ENCODE measurements at places on chromosomes 12 and 14.

DNA sequence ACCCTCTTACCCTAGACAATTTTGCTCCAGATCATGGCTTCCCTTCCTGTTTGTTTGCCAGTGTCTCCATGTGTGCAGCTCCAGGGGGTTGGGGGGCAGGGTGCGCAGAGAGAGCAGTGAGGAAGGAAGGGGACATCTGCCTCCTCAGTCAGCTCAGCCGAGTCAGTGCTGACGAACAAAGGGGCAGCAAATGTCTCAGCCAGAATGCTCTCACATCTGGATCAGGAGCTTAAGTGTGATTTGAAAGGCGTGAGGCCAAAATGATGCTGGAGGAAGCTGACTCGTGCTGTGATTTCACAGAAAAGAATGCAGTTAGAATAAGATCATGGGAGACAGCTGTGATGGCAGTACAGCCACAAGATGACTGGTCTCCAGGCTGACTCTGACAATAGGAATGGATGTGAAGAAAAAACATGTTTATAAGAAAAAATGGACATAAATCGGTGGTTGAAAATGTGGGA, 27.1 kb upstream of the CDK17 start:
- H3K4me3 ChIP-seq: no peak overlapping the region
- H3K27ac ChIP-seq: peak overlapping the region; percentile 78
- peak; percentile 96 for DNase-seq

GRCh38 chr14:22554498-22555383, 34.3 kb downstream of the DAD1 start:
- peak overlapping the region; percentile 31 for H3K27ac ChIP-seq
- peaks cover 19% of the 10 kb centered on the region for H3K4me1 ChIP-seq
- H3K27me3 ChIP-seq: no peaks in the 10 kb centered on the region
- no peaks in the 10 kb centered on the region for H3K36me3 ChIP-seq

DNA sequence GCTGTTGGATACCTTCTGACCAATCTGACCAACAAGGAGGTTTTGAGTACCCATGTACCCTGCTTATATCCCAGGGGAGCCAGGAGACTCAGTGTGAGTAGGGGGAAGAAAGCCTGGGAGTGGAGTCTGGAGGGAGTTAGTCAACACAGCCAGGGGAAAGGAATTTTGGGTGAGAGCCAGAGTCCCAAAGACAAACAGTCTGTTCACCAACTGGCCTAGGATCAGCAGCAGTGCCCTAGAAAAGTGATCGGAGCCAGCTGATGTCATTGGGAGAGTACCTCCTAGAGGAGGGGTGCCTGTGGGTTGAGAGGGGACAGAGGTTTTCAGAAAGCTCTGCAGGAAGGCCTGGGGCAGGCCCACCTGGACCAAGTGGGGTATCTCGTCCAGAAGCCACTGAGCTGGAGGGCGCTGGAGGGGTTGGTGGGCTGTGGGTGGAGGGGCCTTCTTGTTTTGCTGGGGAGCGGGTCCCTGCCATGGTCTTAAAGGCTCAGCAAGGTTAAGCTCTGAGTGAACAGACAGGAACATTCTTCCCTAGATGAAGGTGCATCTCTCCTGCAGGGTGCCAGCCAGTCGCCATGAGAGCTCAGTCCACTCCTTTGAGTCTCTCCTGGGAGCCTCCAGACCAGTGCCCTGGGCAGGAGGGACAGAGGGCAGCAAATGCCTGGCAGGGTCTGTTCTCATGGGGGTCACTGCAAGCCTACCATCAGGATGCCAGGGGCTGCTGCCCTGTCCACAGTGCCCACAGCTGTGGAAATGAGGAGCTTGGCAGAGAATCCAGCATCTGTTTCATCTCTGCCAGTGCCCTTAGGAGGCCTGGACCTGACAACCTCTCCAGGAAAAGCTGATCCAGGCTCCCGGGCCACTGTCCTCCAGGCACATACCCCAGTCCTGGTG, 63.6 kb downstream of the CHGA start:
- peaks cover 4% of the 10 kb centered on the region for H3K4me1 ChIP-seq
- H3K27me3 ChIP-seq: no peaks in the 10 kb centered on the region
- H3K4me3 ChIP-seq: no peak overlapping the region
- peak; percentile 87 for DNase-seq
- H3K36me3 ChIP-seq: no peaks in the 10 kb centered on the region
- H3K27ac ChIP-seq: peak overlapping the region; percentile 79

DNA sequence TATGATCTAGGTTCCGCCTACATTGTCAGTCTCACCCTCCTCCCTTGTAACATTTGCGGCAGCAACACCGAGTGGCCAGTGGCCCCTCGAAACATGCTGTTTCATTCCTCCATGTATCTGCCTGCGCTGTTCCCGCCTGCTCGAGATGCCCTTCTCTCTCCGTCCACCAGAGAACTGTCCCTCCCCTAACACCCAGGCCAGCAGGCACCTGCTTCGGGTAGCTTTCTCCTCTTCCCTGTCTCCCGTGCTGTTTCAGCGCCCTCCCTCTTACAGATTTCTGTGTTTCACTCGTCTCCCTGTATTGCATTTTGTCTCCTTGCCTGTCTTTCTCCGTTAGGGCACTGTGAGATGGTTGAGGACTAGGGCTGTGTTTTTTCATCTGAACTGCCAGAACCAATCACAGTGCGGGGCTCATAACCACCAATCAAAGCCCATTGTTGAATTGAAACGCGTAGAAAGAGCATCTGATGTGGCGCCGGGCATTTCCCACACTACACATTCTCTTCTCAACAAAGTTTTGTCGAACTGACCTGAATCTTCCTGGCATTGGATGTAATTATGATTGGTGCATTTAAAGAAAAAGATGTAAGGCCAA, 40.9 kb upstream of the ELK3 start:
- H3K4me3 ChIP-seq: no peak overlapping the region
- H3K4me1 ChIP-seq: no peaks in the 10 kb centered on the region
- no peak overlapping the region for H3K27ac ChIP-seq
- DNase-seq: no peak
- no peaks in the 10 kb centered on the region for H3K36me3 ChIP-seq

GRCh38 chr14:94974422-94974821, 182.9 kb downstream of the DICER1 start:
- H3K4me1 ChIP-seq: no peaks in the 10 kb centered on the region
- DNase-seq: no peak
- H3K4me3 ChIP-seq: no peak overlapping the region
- no peaks in the 10 kb centered on the region for H3K36me3 ChIP-seq
- H3K27ac ChIP-seq: no peak overlapping the region
- no peaks in the 10 kb centered on the region for H3K27me3 ChIP-seq

DNA sequence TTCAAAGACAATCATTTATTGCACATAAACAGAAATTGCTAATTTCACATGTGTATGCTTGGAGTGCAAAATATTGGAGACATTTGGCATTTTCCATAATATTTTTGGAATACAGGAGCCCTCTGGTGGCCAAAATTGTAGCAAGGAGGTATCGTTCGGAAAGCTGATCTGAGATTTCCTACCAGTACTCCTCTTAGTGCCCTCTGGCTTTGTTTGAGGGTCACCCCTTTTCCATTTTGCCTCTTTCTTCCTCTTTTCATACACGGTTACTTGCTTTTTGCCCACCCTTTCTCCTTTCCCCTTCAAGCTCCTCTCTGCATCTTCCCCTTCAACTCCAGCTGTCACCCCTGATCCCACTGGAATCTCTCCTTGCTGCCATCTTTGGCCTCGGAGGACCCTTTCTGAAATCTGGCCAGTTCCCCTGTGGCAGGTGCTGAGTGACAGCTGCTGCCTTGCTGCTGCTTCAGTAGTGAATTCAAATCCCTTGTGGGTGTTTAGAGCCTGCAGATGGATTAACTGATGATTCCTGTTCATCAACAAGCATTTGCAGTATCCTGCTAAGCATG, 164.6 kb upstream of the PARP11 start:
- DNase-seq: peak; percentile 83
- no peak overlapping the region for H3K4me3 ChIP-seq
- H3K27ac ChIP-seq: no peak overlapping the region
- H3K4me1 ChIP-seq: peaks cover 7% of the 10 kb centered on the region
- H3K36me3 ChIP-seq: no peaks in the 10 kb centered on the region

DNA sequence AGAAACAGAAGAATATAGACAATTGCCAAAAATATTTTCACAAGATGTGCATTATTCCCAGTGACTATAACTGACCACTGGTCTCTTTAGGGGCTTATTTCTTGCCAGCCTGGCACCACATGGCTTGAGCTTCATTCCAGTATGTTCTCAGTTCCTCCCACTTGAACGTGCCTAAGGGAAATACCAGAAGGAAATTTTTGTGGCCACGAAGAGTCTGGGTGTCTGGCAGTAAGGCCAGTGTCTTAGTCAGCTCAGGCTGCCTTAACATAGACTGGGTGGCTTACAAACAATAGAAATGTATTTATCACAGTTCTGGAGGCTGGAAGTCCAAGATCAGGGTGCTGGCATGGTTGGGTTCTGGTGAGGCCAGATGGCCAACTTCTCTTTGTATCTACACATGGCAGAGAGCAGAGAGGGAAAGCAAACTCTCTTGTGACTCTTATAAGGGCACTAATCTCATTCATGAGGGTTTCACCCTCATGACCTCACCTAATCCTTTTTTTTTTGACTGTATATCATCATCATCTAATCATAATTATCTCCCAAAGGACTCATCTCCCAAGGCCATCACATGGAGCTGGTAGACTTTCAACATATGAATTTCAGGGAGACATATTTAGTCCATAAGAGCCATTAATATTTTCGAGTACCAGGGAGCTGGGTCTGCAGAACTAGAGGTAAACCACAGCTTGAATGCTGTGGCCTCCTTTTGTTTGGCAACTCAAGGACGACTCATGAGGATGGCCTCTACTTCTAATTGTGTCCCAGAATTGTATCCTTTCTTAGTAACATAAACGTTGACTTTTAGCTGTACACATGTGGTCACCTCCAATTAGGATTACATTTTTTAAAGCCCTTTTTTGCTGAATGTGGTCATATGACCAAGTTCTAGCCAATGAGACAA, 5.1 kb upstream of the SMOC1 start:
- H3K4me3 ChIP-seq: no peak overlapping the region
- H3K27ac ChIP-seq: no peak overlapping the region

- DNase-seq: no peak
- no peaks in the 10 kb centered on the region for H3K36me3 ChIP-seq
- H3K4me1 ChIP-seq: peaks cover 24% of the 10 kb centered on the region
- peaks cover 18% of the 10 kb centered on the region for H3K27me3 ChIP-seq
- H3K4me3 ChIP-seq: no peak overlapping the region
- H3K27ac ChIP-seq: no peak overlapping the region
Observed at GRCh38 chr12:132278401-132279183, 50.8 kb downstream of the GALNT9 start.

DNA sequence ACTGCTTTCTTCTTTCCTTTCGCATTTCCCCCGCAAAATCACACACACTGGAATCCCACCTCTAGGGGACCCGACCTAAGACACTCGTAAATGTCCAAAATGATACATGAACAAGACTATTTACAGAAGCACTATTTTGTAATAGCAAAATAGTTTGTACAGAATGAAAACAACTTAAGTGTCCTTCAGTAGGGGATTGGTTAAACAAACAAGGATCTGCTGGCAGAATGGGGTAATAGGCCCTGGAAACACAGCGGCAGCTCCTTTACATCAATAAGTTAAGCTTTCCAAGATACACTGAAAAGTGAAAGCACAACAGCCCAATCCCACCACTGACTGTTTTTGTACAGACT, 48.8 kb downstream of the LTBP2 start:
- peak overlapping the region; percentile 62 for H3K27ac ChIP-seq
- no peaks in the 10 kb centered on the region for H3K36me3 ChIP-seq
- H3K4me1 ChIP-seq: no peaks in the 10 kb centered on the region
- H3K4me3 ChIP-seq: no peak overlapping the region
- DNase-seq: no peak

DNA sequence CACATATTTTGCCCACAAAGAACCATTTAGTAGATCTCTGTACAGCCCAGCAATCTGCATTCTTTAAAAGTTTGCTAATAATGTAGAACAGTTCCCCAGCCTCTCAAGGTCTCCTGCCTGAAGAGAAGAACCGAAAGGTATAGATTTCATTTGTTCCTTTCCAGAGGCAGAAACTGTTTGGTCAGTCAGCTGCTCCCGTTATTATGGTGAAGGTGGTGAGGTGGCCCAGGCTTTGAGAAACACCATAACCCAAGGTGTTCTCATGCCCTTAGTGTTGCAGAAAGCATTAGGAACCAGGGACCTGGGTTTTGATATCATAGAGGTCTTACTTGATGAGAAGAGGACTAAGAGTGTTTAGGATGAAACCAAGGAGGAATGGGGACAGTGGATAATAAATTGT, 65.3 kb downstream of the SUSD6 start:
- H3K27ac ChIP-seq: no peak overlapping the region
- peaks cover 6% of the 10 kb centered on the region for H3K4me1 ChIP-seq
- H3K27me3 ChIP-seq: no peaks in the 10 kb centered on the region
- DNase-seq: no peak

- no peak overlapping the region for H3K4me3 ChIP-seq
- H3K36me3 ChIP-seq: peaks cover 7% of the 10 kb centered on the region
- no peak for DNase-seq
- H3K27ac ChIP-seq: no peak overlapping the region
- no peaks in the 10 kb centered on the region for H3K27me3 ChIP-seq
Observed at GRCh38 chr12:40281791-40282364, 57.1 kb downstream of the LRRK2 start.

DNA sequence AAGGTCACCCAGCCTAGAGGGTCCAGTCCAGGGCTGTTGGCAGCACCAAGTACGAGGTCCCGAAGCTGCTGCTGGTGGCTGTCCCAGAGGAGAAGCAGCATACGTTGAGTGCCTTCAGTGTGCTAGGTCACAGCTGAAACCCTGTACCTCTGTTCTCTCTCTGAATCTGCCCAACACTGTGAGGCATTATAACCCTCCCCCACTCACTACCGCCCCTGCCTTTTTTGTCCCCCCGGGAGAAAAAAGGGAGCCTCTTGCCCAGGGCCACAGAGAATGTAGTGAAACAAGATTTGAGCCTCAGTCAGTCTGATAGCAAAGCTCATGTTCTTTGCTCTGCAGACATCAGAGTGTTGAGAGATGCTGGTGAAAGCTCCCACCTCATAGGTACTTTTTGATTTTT, 53.4 kb downstream of the PPP2R5C start:
- H3K4me3 ChIP-seq: no peak overlapping the region
- no peak for DNase-seq
- H3K27ac ChIP-seq: peak overlapping the region; percentile 4
- no peaks in the 10 kb centered on the region for H3K36me3 ChIP-seq
- no peaks in the 10 kb centered on the region for H3K27me3 ChIP-seq

DNA sequence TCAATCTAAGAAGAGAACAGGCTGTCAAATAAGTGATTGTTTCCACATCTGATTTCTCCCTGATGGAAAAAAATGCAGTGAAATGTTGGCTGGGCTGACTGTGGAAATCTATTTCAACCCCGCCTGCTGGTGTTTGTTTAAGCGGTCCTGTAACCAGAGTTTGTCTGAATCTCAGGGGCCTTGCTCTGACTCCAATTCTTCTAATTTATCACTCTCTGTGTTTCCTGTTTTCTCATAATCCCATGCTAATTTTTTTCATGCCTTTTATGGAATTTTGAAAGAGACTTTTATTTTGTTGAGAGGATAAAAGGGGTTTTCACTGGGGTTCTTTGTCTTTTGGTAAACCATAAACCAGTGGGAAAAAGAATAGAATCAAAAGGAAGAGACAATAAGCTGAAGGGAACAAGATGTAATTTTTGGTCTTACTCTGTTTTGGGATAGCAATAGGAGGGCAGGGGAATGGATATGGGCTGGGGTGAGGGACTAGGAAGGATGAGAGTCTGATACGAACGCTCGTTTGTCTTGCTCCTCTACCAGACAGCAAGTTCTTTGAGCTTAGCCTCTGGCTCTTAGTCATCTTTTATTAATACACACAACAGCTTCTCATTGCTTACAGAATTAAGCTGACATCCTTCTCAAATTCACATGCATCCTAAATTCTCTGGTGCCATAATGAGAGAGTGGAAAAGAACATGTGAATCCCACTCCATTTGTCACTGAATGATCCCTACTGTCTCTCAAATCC, 8.0 kb upstream of the MGP start:
- H3K27ac ChIP-seq: no peak overlapping the region
- H3K27me3 ChIP-seq: no peaks in the 10 kb centered on the region
- no peak overlapping the region for H3K4me3 ChIP-seq
- no peaks in the 10 kb centered on the region for H3K36me3 ChIP-seq
- DNase-seq: no peak
- H3K4me1 ChIP-seq: peaks cover 23% of the 10 kb centered on the region

Data from lung (tissue), 17 donors.